Stimulated activated CD4-positive, alpha-beta T cell treated with anti-CD3 and anti-CD28 coated beads, Interleukin-1b, Interleukin-23, amount 100 ng/mL, for 1 hour (primary cell): ENCODE measurements at places on chromosomes 4 and X.

GRCh38 chr4:152431291-152431690, 104.6 kb downstream of the FBXW7 start:
- no peak for DNase-seq

DNA sequence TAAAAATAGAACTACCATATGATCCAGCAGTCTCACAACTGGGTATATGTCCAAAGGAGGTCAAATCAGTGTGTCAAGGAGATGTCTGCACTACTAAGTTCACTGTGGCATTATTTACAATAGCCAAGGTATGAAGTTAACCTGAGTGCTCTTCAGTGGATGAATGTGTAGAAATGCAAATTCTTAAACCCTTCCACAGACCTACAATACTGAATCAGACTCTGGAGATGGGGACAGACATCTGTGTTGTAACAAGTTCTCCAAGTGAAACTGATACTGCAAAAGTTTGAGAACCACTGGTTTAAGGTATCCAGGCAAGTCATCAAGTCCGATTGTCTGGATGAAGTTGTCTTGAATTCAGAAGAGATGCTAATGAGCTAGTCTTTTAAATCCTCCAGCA, 38.5 kb downstream of the SMAD1 start:
- no peak for DNase-seq

GRCh38 chr4:39609454-39609931, 29.2 kb downstream of the SMIM14 start:
- no peak for DNase-seq

GRCh38 chrX:136659174-136659573, 11.2 kb downstream of the CD40LG start:
- no peak for DNase-seq
